ENCODE measurements at places on chromosomes 1 and 21.

GRCh38 chr1:119745034-119745433 lies 23.7 kb downstream of the HMGCS2 start:
- no peak for DNase-seq

DNA sequence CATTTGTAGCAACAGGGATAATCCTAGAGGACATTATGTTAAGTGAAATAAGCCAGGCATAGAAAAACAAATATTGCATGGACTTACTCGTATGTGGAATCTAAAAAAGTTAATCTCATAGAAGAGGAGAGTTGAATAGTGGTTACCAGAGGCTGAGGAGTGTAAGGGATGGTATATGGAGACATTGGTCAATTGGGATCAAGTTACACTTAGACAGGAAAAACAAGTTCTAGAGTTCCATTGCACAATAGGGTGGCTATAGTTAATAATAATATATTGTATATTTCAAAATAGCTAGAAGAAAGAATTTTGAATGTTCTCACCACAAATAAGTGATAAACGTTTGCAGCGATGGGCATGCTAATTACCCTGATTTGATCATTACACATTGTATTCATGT lies 354.6 kb downstream of the SEC16B start:
- DNase-seq = no peak

DNA sequence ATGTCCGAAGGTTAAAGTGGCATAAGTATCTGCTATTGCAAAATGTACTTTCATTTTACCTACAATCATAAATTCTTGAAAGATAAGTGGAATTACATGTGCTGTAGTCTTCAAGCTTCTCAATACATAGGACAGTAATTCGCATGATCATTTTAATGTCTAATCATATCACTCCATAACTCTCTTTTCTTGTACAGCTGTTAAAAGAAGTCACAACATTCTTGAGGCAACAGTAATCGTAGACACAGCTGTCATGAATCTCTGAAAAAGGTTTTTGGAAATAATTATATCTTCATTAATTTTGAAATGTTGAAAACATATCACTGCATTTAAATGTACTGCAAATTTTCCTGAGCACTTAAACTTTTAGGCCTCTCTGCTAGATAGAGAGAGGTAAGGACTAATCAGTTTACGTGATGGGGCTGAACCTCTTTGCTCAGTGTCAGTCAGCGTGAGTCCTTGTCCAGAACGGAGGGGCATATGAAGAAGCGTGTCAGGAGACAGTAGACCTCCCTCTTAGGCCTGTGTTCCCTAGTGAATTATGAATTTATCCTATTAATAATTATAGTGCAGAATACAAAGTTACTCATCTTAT lies 133.4 kb downstream of the NEK7 start:
- DNase-seq = no peak

DNA sequence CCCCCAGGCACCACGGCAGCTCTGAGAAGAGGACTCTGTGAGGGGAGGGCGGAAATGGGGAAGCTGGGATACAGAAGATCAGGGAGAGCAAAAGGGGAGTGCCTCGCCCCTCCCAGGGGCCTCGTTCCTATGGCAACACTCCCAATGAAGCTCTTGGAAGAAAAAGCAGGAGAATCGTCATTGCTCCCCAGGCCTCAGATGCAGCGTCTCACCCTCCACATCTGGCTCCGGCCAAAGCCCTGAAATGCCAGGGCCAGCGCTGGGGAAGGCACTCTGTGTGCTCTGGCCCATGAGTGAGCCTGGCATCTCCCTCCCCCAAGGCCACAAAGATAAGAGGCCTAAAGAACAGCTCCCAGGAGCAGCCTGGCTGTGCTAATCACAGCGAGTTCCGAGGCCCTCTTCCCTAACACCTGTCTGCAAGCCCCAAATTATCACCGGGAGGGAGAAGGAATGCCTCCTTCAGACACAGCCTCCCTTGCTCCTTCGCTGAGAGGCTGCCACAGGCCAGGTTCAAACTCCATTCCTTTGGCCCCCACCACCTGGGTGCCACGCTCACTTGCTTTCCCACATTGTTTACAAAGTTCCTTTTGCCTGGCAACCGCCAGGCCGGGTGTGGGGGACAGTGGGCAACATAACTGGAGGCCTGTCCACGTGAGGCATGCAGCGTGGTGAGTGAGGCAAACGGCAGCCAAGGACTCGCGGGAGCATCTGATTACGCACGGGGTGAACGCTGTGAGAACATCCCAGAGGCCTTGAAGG lies 27.8 kb downstream of the ECE1 start:
- peak; percentile 92 for DNase-seq

GRCh38 chr1:236575523-236575922 lies 28.8 kb downstream of the HEATR1 start:
- no peak for DNase-seq

GRCh38 chr1:10799726-10800125 lies 3.3 kb upstream of the CASZ1 start:
- no peak for DNase-seq

All from body of pancreas (tissue), 4 donors.